ENCODE measurements at places on chromosomes 16 and 17.

DNA sequence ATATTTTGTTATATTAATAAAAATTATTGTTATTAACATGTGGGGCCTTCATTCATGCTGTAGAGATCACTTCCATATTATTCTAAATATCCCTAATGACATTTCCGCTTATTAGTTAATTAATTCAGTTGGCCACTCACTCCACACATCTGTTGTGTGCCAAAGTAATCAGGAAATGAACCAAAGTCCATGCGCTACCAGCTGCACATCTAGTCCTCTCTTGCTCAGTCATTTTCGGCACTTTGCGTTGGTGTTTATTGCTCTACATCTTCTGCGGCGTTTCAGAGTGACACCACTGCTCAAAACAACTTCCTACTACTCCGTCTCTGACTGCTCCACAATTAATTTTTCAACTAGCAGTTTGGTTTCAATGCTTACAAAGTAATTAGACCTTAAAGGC is 101.4 kb upstream of the ZFHX3 start:
- no peak for DNase-seq

DNA sequence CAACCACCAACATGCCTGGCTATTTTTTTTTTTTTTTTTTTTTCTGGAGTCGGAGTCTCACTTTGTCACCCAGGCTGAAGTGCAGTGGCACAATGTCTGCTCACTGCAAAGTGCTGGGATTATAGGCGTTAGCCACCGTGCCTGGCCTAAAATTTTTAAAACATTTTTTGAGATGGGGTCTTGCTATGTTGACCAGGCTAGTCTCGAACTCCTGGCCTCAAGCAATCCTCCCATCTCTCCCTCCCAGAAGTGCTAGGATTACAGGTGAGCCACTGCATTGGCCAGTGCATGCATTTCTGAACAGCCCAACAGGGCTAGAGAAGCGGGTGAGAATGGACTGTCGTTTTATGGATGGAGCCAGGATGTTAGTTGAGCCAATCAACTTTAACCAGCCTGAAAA is 72.4 kb downstream of the ERCC4 start:
- no peak for DNase-seq

- no peak for DNase-seq
These were observed 893.0 kb upstream of the SOX9 start for GRCh38 chr17:71227841-71228240.

DNA sequence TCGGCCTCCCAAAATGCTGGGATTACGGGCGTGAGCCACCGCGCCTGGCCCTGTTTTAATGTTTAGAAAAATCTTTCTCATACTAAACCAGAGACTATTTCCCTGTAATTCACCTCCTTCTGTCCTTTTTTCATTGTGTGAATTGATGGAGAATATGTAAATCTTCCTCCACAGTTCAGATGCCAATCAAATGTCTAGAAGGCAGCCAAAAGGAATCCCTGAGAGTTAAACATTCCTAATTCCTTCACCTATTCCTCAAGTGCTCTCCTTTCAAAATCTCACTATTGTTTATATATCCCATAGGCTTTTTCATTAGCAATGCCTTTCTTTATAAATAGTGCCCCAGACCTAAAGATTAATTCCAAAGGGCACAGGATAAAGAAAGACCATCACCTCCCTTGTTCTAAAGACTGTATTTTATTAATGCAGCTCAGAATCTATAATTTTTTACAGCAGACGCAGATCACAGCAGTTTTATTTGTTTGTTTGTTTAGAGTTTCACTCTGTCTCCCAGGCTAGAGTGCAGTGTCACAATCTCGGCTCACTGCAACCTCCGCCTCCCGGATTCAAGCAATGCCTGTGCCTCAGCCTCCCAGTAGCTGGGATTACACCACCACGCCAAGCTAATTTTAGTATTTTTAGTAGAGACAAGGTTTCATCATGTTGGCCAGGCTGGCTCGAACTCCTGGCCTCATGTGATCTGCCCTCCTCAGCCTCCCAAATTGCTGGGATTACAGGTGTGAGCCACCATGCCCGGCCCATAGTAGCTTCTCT is 30.5 kb downstream of the COPZ2 start:
- no peak for DNase-seq

DNA sequence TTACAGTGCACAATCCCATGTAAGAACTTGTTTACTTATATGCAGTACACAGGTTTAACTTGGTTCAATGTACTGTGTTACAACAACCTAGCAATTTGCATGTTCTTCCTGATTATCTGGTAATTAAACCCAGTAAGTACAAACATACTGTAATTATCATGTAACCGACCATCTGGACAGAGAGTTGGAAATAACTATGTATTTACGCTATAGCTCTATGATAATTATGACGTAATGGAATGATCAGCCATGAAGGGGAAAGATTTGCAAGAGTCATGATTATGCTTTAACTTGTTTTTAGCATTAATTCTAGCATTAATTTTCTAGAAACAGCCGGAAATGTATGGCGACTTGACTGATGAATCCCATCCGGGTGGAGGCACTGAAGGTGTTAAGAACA is 74.8 kb upstream of the SALL1 start:
- no peak for DNase-seq

GRCh38 chr17:20944014-20944865 is 98.6 kb downstream of the USP22 start:
- DNase-seq = peak; percentile 18

DNA sequence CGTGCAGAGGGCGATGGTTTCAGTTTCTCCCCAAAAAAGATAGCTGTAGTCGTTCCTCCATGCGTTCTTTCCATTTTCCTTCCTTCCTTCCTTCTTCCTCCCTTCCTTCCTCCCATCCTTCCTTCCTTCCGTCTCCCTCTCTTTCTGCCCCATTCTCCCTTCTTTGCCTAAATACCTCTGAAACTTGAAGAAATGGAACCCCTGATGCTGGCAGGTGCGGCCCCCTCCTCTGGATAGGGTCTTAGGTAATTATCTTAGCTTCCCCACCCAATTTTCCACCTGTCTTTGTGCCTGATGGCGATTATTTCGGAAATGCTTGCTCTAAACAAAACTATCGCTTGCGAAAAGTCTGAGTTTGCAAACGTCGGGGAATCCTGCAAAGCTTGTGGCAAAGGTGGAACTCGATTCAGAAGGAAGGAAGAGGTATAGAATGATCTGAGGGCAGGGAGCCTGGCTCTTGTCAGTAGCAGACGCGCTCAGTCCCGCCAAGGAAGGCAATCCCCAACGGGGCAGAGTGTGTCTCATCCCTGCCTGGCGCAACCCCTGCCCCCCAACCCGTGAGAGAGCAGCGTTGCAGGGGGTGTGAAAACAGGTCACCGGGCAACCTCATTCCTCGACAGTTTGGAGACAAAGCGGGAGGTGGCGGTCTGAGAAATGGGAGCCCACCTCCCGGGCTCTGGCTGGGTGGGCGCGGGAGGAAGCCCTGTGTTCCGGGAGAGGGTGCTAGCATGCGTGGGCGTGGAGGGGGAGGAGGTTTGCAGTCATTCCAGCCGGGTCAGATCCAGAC is 2.9 kb upstream of the CBX8 start:
- no peak for DNase-seq

DNA sequence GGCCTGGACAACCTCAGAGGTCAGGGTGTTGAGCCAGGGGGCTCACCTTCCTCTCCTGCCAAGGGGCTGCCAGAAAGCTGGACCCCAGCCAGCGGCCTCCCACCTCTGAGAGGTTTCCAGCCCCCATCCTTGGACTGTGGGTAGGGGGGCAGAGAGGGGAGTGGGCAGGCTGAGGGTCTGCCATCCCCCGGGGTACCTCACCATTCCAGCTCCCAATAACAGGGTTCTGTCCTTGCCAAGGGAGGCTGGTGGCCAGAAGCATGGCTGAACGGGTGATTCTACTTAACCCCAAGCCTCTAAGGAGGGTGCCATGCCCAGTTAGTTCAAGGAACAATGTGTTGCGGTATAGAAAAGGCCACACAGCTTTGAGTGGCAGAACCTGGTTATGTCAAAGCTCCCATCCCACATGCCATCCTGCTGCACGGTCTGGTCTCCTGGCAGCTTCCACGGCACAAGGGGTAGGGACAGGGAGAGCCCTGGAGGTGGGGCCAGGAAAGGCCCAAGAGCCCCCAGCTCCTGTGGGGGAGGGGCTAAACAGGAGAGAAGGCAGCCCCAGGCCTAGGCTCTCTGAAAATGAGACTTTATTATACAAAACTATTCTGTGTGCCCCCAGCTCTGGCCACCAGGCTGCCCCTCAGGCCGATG is 19.8 kb downstream of the B9D1 start:
- no peak for DNase-seq

GRCh38 chr17:7561028-7561575 is 617 bp upstream of the SENP3 start:
- peak; percentile 86 for DNase-seq

GRCh38 chr16:887846-888245 is 82.9 kb downstream of the LMF1 start:
- no peak for DNase-seq

GRCh38 chr17:65833214-65833613 is 271.8 kb upstream of the AXIN2 start:
- no peak for DNase-seq

DNA sequence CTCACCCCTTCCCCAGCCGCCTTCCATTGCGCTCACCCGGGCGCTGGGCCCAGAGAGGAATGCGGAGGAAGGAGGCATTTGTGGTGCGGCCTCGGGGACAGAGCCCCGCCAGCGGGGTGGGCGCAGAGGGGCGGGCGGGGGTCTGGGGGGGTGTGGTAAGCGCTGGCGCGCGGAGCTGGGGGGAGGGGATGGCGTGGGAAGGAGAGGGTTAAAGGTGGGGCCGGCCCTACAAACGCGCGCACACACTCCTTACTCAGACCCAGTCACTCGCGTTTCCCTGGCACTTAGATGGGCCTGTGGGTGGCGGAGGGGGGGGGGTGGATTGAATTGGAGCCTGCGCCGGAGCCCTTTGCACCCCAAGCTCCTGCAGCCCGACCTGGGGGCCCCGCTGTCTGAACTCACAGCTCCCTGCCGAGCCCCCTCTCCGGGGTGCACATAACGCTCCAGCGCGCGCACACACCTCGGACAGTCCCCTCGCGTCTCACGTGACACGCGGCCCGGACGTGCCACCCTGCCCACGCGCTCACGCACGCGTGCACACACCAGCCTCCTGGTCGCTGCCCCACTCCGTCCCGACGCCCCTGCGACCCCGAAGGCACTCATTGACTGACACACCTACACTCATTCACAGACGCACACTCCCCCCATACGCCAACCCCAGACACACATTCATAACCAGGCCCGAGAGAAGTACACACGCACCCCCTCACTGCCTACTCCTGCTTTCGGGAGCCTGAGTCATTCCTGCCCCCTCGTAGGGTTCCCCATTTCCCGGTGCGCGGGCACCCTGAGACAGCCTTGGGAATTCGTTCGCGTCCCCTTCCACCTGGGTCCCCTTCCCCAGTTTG is 844 bp downstream of the TBKBP1 start:
- DNase-seq = peak; percentile 34
